Esophagus mucosa (tissue), 1 donor: ENCODE measurements at places on chromosomes 2 and 18.

GRCh38 chr2:184780384-184780783 is 182.1 kb downstream of the ZNF804A start:
- no peak for ATAC-seq

DNA sequence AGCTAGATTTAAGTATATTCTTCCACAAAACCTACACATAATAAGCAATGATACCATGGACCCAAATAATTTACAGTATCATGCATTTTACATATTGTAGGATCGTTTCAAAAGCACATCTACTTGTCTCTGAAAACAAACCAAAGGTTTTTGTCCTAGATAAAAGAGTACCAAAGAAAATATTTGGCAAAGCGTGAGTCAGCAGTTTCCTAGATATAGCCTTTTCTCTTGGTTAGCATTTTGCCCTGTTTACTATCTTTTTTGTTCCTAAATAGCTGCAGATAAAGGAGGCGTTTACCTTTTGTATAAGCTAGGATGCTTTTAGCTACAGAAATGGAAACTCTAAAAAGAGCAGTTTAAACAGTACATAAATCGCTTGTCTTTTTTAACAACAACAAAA is 305.8 kb upstream of the GULP1 start:
- ATAC-seq: no peak

- ATAC-seq: no peak
Measured at GRCh38 chr2:39664888-39665591, 677 bp upstream of the TMEM178A start.

- no peak for ATAC-seq
Measured at GRCh38 chr2:131030478-131030971, 62.7 kb downstream of the FAM168B start.

GRCh38 chr2:119914266-119914665 is 98.6 kb upstream of the EPB41L5 start:
- no peak for ATAC-seq

DNA sequence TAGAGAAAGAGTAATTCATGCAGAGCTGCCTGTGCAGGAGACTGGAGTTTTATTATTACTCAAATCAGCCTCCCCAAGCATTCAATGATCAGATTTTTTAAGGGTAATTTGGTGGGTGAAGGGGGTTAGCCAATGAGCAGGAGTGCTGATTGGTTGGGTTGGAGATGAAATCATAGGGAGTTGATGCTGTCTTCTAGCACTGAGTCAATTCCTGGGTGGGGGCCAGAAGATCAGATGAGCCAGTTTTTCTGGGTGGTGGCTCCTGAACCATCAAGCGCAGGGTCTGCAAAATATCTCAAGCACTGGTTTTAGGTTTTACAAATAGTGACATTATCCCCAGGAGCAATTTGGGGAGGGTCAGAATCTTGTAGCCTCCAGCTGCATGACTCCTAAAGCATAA is 312.8 kb upstream of the THSD7B start:
- no peak for ATAC-seq

DNA sequence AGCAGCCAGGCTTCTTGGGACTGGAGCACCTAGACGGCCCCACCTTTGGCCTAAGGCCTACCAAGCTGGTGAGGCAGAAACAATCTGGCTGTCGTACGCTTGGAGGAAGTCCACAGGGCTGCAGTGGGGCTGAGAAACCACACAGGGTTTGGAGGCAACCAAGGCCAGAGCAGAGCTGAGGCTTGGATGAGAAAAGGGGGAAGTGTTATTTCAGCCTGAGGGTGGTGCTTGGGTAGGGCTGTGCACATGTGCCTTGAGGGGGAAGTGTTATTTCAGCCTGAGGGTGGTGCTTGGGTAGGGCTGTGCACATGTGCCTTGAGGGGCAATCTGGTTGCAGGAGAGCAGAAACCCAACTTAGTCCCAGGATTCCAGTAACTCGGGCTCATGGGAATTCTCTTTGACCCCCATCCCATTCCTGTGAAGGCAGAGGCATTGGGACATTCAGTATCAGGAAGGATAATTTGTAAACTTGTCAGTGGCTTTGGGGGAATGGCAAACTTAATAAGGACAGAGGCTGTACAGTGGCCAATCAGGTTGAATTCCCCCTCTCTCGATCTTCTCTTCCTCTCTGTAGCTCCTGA is 971 bp upstream of the FBXO41 start:
- peak; percentile 53 for ATAC-seq

GRCh38 chr2:31893094-31893493 is 117.7 kb downstream of the MEMO1 start:
- ATAC-seq: no peak

DNA sequence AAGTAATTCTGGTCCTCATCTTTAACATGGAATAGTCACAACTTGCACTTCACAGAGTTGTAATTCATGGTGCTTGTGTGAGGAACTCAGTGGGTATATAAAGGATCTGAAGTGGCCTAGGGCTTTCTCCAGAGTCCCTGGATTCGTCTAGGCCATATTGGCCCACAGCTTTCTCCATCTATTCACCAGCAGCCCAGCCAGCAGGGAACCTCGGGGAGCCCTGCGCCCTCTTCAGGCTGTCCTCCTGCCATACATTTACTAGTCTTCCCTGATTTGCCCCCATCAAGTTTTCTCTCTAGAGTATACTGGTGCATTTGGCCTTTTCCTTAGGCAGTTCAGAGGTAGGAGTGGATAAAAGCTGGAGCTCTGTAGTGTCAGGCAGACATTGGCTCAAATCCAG is 278.3 kb downstream of the MYCN start:
- ATAC-seq: peak; percentile 37

GRCh38 chr2:173217116-173217840 is 137.4 kb upstream of the CDCA7 start:
- ATAC-seq: no peak

- ATAC-seq: no peak
Measured at GRCh38 chr2:74357627-74358026, 14.4 kb upstream of the SLC4A5 start.

DNA sequence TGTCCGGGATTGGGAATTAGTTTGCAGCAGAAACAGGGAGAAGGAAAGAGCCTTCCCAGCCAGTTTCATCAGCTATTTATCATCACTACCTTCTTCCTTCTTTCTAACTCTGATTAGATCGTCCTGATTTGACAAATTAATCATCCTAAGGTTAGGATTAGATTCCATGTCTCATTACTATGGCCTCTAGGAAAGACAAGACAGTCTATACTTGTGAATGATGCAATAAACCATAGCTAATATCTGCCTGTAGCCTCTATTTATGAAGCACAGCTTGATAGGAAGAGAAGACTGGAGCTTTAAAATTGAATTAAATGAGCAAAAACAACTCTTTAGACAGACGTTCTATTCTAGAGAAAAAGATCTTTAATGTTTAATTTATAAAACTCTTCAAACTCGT is 25.2 kb upstream of the FRZB start:
- ATAC-seq: no peak

DNA sequence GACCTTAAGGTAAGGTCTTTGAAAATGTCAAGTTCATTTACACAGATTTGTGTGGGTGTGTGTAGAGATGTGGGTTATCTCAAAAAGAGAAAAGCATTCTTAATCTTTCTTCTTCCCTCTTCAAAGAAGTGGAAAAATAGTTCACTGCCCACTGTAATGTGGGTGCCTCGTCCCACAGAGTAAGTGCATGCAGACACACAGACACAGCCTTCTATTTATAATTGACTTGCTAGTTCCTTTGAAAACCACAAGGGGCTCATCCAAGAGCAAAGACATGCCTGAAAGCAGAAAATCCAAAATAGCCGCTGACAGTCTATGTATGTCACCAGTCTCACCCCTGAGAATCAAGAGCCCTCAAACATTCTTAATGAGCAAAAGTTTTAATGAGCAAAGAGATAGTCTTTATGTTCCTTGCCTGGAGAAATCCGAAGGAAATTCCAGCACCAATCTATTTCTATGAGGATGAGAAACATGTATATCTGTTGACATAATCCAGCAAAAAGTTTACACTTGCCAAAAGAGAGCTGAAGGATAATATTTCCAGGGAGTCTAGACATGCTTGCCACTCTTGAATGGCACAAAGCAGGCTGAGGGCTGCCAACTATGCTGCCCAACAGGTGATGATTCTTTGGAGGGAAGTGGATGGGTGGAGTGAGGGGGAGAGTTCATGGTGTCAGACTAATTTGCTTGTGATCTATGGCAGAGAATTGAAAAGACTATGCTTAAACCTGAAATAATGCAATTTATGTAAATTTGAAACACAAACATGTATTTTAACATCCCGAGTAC is 93.9 kb downstream of the ACVR1 start:
- no peak for ATAC-seq

- no peak for ATAC-seq
Measured at GRCh38 chr2:45648636-45649035, 2.8 kb upstream of the PRKCE start.

DNA sequence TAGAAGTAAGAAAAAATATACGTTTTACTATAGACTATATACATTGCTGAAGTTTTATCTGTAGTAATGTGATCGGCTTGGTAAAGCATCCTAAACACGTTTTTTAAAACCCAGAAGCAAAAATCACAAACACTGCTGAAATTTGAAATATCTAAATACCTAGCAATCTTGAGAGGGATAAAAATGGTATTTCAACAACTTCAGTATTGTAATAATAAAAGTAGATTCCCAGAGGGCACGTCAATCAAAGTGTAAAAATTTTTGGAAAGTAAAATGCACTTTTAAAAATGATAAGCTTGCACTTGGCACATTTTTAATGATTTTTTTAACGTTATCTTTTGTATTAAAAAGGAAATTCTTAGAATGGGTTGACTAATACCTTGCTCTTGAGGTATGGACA is 1.6 kb downstream of the ZC3H6 start:
- ATAC-seq: no peak

DNA sequence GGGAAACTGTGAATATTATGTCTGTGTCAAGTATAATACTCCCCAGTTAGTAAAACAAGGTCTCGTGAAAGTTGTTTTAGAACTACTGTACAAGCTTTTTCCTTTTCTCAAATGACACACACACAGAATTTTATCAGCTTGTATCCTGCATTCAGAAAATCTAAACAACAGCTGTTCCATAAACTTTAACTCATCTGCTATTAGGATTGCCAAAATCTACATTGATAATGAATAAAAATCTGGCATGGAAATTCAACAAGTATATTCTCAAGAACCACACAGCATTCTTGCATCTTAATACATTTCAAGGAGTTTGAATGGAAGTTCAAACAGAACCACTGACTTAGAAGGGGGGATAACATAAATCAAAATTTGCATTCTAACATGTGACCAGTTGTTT is 151.2 kb downstream of the SLC39A10 start:
- no peak for ATAC-seq

DNA sequence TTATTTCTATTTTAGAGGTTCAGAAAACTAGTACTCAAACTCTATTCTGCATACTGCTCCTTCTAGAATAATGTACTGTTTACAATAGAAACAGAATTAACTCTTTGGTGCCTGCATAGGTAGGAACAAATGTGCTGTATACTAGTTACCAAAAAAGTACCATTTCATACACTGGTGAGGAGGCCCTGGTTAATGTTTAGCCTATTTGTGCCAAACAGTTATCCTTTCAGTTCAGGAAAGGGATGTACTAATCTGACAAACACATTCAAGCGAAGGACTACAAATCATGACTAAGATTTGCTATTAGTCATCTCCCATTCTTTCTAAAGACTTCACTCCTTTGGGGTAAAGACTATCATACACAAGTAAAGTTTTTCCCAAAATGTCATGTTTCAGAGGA is 47.4 kb downstream of the EXOC6B start:
- ATAC-seq: peak; percentile 64

DNA sequence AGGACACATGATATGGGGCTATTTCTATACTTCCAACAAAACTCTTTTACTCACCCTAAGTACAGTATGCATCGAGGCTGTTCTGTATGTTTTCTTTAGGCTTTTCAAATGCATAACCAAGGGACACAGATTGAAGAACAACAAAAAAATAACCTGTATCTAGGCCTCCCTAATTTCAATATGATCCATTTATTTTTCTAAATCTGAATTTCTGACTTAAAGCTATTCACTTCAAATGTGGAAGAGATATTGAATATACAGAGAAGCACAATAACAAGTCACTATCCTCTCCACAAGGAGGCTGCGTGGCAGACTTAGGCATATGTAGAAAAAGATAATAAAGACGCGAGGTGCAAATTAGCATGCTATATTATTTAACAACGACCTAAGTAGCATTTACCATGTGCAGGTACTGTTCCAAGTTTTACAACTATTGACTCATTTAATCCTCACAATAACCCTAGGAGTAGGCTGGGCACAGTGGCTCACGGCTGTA is 39.3 kb upstream of the MFF start:
- no peak for ATAC-seq

DNA sequence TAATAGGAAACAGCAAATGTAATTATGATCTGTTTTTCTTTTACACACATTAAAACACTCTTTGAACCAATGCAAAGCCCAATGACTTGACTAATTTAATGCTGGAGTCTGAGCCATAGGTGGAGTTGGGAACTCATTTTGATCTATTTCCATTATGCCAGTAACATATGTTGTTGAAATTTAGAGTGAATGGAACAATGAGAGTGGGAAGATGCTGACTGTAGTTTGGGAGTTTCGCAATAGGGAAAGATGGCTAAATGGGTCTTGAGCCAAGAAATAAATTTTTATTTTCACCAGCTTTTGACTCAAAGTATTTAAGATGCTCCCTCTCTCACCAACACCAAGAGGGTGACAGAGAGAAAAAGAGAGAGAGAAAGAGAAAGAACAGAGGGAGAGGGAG is 246.7 kb downstream of the DLGAP1 start:
- no peak for ATAC-seq

DNA sequence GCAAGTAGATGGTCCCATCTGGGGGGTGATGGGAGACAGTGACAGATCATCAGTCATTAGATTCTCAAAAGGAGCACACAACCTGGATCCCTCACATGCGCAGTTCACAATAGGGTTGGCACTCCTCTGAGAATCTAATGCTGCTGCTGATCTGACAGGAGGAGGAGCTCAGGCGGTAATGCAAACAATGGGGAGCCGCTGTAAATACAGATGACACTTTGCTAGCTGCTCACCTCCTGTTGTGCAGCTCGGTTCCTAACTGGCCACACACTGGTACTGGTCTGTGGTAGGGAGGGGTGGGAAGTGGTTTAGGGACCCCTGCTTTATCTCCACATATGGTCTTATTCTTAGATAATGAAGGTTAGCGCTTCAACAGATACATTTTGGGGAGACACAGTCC is 506.6 kb downstream of the PLCL1 start:
- ATAC-seq: no peak

GRCh38 chr2:236794176-236794957 is 224.7 kb downstream of the ACKR3 start:
- ATAC-seq: peak; percentile 46

DNA sequence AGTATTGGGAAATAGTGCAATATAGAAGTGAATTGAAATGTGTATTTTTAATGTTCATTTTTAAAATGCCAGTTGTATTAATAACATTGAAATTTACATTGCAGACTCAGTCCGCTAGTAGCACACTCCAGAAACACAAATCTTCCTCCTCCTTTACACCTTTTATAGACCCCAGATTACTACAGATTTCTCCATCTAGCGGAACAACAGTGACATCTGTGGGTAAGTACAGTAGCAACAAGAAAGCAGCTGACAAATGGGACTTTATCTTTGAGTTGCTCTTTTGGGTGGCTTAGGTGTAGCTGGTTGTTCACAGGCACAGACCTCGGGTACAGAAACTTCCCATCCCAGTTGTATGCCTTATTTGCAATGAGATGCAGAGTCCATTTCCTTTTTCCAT is 118.2 kb upstream of the IL1R2 start:
- ATAC-seq: no peak
